ENCODE measurements at places on chromosomes 7 and 10. TPM values are rescaled to one million over a fixed set of nuclear protein-coding genes. Genes with fewer than 3 reads are reported as not detected.

GRCh38 chr7:66277492-66277891, 72.4 kb downstream of the TPST1 start:
- DNase-seq = no peak

DNA sequence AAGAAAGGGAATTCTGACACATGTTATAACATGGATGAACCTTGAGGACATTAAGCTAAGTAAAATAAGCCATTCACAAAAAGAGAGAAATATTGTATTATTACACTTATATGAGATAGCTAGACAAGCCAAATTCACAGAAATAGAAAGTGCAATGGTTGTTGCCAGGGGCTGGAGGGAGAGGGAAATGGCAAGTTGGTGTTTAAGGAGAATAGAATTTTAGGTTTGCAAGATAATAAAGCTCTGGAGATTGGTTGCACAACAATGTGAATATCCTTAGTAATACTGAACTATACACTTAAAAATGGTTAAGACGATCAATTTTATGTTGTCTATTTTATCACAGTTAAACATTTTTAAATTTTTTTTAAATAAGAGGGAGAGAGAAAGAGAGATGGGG, 25.0 kb upstream of the ADD3 start:
- DNase-seq = no peak

Gene ZSCAN21
- polyA plus RNA-seq = 12.9 TPM

DNA sequence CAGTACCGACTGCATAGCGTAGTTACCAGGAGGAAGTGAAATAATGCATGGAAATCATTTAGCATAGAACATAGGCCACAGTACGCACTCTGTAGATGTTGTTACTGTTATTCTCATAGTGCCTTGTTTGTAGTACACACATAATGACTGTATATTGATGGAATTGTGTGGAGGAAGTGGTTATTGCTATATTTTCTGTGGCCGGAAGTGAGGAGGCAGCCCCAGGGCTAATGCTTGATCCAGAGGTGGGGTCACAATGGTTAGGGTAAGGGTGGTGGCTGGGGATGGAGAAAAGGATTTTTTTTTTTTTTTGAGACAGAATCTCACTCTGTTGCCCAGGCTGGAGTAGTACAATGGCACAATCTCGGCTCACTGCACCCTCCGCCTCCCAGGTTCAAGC, 4.5 kb upstream of the MGAM start:
- no peak for DNase-seq
